Regular cardiac myocyte (primary cell): ENCODE measurements at places on chromosomes 5 and 9. TPM values are rescaled to one million over a fixed set of nuclear protein-coding genes. Genes with fewer than 3 reads are reported as not detected.

ADGRD2 gene
- not detected in 2 replicates for total RNA-seq

PCDHGB3 gene
- total RNA-seq = 1.9 and 4.5 TPM in 2 replicates

MEGF10 gene
- under 0.01 and 0.56 TPM in 2 replicates for total RNA-seq

SRD5A1 gene
- total RNA-seq = 7.6 and 12.8 TPM in 2 replicates

WNT8A gene
- total RNA-seq = not detected in 2 replicates
